Mucosa of gallbladder (tissue), 1 donor: ENCODE measurements at places on chromosomes 5 and 9. TPM values are rescaled to one million over a fixed set of nuclear protein-coding genes. Genes with fewer than 3 reads are reported as not detected.

GRCh38 chr5:16902846-16903245 lies 33.2 kb downstream of the MYO10 start:
- peak; percentile 52 for DNase-seq

Gene CA9
- 777 TPM for total RNA-seq

DNA sequence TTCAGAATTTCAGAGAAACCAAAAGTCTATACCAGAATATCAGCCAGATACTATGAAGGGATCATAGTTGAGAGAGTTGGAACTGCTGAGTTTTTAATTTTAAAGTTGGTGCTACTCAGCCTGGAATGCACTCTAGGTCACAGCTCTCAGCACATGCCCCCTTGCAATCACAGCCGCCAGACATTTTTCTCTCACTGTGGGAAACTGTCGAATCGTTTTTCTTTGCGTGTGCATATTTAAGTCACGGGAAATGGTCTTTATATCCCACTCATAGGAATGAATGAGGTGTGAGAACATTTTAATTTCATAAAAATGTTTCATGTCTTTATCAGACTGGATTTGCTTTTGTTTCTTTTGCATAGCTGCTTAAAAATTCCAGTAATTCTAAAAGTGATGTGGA lies 12.2 kb upstream of the SPDL1 start:
- no peak for DNase-seq

Gene ACOT12
- 0.75 TPM for total RNA-seq
